ENCODE measurements at places on chromosomes 7 and 10.
A peak's percentile ranks its signal among the peaks of the same experiment; 100 is the strongest.

DNA sequence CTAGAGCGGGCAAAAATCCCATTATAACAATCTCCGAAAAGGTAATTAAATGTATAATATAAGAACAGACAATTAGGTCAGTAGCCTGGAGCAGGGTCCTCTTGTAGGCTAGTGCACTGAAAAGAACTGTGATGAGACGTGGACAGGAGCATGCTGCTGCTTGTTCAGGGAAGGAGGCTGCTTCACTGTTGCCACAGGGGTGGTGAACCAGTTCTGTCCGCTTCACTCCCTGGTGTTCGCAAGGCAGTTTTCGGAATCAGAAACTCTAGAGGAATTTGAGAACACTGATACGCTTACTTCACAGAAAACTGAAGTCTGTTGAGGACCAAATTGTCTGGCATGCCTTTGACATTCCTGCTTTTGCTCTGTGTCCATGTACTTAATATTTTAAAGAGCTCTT, 17.4 kb downstream of the ZNRF2 start:
- DNase-seq: no peak

GRCh38 chr10:112815269-112816032, 134.6 kb upstream of the TCF7L2 start:
- no peak for DNase-seq

- no peak for DNase-seq
Observed at GRCh38 chr7:70947181-70947580, 184.8 kb upstream of the GALNT17 start.

GRCh38 chr10:17128261-17128660, 1.4 kb downstream of the CUBN start:
- no peak for DNase-seq

- DNase-seq: no peak
Observed at GRCh38 chr7:130736298-130736900, 2.4 kb upstream of the KLF14 start.

DNA sequence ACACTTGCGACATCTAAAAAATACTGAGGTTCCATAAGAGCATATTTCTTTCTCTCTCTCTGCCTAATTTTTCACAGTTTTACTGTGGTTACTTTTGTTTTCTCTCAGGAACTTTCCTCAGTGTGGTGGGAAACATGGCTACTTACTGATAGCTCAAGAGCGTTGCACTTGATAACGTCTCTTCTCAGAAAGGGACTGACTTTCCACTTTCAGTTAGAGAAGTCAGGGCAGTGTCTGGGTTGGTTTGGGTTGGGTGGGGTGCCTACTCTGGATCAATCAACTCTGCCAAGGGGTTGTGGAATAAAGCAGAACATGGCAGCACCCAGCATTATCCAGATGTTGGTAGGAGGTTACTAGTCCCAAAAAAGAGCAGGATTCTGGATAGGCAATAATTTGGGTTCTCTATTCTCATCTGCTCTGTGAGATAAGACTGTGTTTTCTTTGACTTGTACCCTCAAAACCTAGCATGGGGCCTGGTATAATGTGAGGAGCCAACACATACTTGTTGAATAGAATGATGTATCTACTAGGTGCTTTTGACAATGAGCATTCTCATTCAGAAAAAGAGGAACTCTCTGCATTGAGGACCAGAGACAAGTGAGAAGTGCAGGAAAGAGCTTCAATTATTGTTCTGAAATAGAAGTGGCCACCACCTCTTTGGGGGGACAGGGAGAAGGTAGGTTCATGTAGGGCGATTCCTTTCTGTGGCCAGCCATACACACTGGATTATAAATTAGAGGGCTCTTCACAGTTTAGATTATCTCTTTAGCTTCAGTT, 315.7 kb downstream of the REEP3 start:
- DNase-seq: no peak

DNA sequence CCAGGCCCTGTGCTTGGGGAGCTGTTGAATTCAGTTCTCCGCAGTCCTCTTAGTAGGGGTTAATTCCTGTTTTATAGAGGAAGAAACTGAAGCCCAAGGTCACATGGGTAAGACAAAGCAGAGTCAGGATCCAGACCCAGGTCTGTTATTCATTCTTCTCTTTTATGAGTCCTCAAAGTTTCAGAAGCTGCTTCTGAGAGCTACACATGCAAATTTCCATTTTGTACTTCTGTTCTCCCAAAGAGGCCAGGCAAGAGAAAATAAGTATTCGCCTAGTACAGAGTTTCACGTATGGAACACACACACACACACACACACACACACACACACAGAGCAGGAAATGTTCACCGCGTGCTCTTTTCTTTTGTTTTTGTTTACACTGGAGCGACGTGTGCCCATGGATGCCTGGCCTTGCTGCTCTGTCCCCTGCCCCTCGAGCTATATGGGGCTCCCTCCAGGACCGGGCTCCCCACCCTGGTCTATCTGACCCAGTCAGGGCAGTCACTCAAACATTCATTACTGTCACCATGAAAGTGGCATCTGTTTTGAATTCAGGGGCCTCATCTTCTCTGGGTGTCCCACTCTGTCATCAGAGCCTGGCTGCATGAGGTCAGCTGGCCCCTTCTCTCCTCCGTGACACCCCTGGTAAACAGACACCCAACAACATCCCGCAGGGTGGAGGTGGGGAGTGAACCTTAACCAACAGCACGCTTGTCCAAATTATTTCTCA, 84.4 kb downstream of the TNS3 start:
- DNase-seq: no peak

DNA sequence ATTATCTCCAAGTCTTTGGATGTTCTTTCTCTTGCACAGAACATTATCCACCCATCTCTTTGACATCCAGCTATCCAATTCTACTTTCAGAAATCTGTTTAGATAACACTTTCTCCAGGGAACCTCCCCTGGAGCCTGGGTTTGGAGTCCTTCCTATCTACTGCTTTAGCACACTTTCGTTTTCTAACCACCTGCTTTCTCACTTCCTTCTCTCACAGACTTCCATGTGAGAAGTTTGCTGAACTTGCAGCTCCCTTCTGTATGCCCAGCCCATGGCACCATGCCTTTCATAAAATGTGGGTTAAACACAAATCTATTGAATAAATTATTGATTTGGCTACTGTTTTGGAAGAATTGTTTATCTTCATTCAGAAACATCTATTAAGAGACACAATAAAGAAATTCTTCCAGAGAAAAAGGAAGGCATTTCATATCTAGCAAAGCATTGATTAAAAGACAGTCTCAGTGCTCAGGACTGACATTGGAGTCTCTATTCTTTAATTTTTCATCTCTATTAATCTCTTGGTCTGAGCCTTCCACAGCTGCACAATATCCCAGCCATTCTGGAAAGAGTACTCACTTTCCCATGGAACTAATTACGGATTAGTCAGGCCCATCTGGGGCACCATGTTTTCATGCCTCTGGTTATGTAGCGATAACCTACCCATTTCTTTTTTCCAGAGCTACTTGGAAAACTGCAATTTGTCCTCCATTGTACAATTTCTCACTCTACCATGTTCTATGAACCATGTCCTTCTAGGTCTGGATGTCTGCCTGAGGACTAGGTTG, 1077.3 kb downstream of the SORCS3 start:
- no peak for DNase-seq

GRCh38 chr10:100046021-100046486, 35.6 kb downstream of the CPN1 start:
- DNase-seq: peak; percentile 40

DNA sequence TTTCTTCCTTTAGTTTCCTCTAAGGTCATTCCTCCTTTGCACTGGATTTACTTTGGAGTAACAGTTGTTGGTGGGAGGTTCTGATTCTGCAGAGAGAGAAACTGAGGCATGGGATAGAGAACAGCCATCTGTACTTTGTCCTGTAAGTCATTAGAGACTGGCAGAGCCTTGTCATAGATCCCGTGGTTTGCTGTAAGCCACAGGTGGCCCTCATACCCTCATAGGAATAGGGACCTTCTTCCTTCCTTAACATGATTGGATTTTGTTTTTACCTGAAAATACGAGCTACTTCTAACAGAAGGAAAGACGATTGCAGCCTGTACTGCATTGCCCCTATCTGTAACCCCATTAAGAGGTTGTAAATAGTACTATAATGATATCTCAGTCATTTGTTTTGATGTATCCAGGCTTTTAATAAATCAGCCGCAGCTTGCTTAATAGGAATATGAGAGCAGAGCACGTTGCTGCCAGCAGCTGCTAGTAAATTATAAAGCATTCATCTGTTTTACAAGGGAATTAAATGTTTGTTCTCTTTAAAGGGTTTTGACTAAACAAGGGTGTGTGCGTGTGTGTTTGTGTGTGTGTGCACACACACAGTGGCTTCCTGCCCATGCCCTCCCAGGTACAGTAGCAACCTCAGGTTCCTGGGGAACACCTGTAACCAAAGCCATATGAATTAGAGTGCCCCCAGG, 249.8 kb downstream of the AUTS2 start:
- DNase-seq: peak; percentile 64

DNA sequence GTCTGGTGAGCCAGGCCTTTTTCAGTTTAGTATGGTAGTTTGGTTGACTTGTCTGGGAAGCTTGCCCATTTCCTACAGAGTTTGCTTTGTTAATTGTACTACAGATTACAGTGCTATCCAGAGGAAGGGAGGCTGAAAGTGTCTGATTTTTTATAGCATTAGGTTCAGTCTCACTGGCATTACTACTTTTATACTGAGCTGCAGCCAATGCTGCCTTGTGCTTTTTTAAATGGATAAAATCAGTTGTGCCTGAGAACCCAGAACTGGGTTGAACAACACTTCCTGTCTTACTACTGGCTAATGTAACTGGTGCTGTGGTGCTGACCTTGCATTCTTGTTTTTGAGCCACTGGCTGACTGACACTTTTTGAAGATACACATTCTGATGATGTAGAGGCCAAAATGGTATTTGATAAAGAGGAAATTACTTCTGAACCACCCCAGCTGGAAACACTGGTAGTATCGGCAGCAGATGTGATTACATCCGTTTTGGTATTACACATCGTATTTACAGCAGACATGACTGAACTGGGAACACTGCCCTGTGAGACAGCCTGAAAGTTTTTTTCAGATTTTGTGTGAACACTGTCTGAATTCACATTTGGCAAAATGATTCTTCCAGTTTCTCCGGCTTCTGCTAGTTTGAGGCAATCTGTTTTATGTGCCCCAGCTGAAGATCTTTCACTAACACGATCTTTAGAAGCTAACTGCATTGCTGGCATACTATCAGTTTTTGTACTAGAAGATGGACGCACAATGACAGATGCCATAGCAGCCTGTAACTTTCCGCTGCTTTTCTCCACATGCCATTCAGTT, 74.1 kb downstream of the NRBF2 start:
- no peak for DNase-seq

DNA sequence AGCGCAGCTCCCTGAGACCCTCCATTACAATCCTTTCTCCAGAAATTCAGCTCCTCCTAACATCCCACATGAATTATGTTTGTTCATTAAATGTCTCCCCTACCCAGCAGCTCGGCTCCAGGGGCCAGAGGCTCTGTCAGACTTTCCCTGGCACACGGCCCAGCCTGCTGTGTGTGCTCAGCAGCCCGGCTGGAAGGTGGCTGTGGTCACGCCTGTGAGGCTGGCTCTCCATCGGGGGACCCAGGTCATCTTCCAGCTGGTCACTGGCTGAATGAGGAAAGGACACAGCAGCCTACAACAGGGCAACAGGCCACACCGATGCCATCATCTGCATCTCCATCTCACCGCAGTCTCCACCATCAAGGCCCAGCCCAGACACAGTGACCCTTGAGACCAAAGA, 219.8 kb downstream of the MAD1L1 start:
- peak; percentile 17 for DNase-seq

DNA sequence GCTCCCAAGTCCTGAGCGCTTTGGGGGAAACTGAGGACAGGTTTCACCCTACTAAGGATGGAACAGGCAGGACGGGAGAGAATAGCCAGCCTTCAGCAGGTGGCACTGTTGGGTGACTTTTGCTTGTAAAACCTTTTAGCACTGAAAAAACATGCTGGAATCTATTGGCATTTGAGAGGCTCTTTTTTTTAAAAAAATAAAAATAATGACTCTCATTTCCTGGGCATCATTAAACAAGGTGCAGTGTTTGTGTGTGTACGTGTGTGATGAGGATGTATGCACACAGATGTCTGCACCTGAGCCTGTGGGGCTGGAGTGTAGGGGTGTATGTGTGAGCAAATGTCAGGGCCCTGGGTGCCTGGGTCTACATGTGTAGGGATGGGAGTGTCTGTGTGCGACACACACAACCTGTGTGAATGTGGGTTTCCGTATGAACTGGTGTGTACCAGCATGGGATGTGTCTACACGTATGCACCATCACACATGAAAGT, 177.9 kb downstream of the RPS24 start:
- no peak for DNase-seq

DNA sequence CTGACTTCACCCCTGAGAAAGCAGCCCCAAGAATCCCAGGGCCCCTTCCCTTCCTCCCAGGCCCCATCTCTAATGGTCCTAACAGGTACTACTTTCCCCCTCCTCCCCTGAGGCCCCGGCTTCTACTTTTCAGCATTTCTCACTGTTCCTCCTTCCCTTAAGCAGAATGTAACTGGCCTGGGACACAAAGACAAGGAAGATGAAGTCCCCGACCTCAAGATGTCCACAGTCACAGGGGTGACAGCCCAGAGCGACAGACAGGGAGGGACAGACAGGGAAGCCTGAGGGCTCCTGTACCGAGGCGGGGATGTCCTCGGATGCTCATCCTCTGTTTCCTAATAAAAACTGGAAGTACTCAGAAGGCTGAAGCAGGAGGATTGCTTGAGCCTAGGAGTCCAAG, 11.6 kb downstream of the AOC1 start:
- no peak for DNase-seq

GRCh38 chr10:5376450-5376849, 11.7 kb downstream of the UCN3 start:
- DNase-seq: no peak

DNA sequence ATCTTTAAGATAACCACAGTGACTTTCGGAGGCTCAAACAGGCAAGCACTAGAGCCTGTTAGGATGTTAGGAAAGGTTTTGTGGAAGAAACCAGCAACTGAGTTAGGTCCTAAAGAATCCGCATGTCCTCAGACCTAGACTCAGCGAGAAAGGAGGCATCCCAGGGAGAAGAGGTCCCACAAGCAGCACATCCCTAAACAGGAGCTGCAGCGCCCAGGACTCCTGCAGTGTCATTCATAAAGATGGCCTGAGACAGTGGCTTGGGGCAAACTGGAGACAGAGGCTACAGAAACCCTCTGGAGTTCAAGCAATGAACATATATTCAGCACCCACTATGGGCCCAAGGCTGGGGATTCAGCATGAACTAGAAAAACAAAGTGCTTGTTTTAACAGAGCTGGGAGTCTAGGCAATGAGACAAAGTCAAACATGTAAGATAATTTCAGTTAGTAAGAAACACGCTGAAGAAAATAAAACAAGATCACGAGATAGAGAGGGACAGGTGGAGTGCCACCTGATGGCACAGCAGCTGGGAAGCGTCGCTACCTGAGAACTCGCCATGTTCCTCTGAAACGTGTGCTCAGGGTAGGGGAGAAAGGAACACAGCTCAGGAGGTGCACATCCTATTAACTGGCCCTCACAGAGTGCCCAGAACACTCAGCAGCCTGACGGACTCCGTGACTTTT, 48.1 kb downstream of the PARD3 start:
- DNase-seq: no peak

- DNase-seq: no peak
Observed at GRCh38 chr10:21512573-21513404, 12.7 kb downstream of the SKIDA1 start.

GRCh38 chr7:155129186-155129585, 59.1 kb downstream of the HTR5A start:
- DNase-seq: no peak

GRCh38 chr7:26278770-26279169, 12.9 kb upstream of the SNX10 start:
- peak; percentile 16 for DNase-seq

- no peak for DNase-seq
Observed at GRCh38 chr10:79492839-79493238, 19.5 kb upstream of the EIF5AL1 start.

All from NCI-H1105 (cell line).